ENCODE measurements at places on chromosomes 3 and 15.

DNA sequence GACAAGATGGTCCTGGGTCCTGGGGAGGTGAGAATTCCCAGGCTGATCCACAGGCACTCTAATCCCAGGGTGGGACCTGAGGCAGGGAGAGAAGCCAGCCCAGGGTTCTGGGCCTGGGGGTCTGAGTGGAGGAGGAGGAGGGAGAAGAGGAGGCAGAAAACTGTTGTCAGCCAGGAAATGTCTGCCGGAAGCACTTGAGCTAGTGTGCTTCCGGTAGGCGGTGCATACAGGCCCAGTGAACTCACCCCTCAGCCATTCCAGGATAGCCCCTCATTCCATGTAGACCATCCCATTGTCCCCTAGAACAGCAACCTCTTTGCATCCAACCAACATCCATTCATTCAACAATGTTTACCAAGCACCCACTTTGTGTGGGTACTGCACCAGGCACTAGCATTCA, 47.9 kb upstream of the LCTL start:
- DNase-seq: no peak

DNA sequence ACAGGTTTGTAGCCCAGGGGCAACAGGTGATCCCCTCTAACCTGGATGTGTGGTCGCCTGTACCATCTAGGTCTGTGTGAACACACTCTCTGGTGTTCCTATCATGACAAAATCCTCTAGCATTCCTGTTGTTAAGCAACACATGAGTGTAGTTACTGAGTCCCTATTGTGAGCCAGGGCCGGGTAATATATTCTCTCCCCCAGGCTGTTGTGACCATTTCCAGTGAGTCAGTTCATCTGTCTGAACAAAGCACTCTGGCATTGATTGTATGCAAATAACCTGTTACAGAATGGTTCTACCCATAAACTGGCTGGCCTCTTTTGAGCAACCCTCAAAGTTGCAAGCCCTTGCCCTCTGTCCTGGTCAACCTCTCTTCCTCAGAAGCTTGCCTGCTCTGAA, 2.6 kb upstream of the FLNB start:
- no peak for DNase-seq

- no peak for DNase-seq
Measured at GRCh38 chr3:36591959-36592358, 172.4 kb downstream of the DCLK3 start.

DNA sequence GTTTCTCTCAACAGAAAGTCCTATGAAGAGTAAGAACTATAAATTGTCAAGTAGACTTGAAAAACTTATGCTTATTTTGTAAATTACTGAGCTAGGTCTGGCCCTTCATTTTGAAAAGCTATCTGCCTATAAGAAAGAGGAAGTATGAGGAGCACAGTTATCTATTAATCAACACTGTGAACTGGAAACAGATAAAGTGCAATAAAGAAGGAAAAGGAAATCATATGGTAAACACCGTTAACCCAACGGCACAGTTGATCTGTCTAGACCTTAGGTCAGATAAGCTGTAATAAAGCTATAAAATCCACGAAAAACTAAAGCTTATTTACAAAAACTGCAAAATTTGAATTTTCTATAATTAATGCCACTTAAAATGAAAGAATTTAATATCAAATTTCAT, 242.5 kb downstream of the ZBTB20 start:
- peak; percentile 74 for DNase-seq

DNA sequence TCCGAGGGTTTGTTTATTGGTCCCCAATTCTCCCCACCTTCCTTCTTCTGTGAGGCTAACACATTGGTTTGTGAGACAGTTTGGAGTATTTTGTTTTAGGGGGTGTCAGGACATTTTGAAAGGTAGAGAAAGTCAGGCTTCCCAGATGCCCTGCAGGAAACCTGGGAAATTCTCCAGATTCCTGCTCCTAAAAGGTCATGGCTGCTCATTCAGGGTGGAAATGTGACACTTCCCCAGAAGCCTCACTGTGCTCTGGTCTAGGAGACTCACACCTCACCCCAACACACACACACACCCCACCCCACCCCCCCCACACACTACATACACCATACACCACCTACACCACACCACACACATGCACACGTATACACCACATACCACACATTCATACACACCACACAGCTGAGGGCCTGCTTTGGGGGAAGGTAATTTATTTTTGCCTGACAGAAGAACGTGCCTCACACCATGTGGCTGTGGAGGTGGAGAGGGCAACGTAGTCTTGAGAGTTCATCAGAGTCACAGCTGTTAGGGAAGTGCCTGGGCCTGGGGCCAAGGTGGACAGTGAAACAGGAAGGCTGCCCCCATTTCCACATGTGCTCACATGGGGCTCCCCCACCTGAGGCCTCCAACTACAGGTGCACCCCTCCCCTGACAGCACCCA, 40.4 kb upstream of the LIMD1 start:
- DNase-seq: peak; percentile 21

DNA sequence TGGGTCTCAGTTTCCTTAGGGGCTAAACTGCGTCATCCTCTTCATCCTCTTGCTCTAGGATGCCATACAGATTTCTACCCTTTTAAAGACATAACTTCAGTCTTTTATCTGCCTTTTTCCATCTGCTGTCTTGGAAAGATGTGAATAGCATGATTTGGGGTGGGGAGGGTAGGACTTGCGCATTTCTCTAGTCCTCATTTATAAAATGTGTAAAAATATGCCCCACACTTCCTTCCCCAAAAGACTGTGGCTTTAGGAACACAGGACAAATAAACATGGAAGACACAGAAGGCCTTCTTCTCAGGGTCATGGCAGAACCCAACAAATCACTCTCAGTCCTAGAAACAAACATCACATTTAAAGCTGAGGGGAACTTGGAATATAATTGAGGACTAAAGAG, 48.4 kb upstream of the BCL6 start:
- no peak for DNase-seq

DNA sequence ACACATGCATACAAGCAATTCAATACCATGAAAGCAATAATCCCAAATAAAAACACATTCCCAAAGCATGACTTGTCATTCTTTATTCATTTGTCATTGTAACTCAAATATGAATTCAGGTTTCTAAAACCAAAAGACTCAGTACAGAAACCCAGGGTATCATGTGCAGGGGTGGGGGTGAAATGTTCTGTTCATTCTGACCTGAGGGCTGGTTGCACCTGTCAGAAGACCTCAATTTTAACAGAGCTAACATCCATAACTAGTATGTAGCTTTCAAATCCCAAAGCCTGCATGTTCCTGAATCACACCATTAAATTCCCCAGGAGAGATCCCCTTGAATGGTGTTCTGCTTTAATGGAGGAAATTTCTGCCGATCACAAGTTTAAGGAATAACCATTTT, 738.7 kb downstream of the MCTP2 start:
- no peak for DNase-seq

DNA sequence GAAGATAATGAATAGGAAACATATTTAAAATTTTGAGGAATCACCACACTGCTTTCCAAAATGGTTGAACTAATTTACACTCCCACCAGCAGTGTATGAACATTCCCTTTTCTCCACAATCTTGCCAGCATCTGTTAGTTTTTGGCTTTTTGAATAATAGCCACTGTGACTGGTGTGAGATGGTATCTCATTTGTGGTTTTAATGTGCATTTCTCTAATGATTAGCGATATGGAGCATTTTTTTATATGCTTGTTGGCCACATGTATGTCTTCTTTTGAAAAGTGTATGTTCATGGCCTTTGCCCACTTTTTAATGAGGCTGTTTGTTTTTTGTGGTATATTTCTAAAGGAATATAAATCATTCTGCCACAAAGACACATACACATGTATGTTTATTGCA, 166.3 kb downstream of the NECTIN3 start:
- DNase-seq: no peak

DNA sequence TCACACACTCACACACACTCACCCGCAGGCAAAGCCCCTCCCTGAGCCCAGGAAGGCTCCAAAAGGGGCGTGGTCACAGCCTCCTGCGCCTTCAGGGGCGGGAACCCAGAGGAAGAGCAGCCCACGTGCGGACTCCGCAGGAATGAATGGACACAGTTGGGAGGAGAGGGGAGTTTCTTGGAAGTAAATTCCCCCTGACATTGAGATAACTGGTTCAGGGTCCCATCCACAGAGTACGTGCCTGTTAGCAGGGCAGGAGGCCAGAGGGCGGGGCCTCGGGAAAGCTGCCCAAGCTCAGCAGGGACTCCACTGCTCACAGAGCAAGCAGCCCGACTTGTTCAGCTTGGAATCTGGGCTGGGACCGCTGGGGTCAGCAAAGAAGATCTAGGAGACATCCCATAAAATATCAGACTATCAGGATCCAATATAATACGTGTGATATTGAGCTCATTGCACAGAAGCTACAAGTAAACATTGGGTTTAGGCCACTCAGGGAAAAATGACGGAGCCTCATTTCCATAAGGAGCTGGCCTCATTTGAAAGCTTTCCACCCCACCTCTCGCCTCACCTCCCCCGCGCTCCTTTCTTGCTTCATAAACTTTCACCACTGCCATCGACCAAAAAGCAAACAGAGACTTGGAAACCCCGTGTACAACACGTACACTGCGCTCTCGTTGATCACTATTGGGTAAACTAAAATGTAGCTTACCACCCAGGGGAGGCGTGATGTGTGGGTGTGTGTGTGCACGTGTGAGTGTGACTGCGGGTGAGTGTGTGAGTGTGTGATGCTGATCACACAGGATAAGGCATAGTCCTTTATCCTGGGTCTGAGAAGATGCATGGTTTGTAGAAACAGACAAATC, 36.0 kb downstream of the TM2D3 start:
- no peak for DNase-seq

DNA sequence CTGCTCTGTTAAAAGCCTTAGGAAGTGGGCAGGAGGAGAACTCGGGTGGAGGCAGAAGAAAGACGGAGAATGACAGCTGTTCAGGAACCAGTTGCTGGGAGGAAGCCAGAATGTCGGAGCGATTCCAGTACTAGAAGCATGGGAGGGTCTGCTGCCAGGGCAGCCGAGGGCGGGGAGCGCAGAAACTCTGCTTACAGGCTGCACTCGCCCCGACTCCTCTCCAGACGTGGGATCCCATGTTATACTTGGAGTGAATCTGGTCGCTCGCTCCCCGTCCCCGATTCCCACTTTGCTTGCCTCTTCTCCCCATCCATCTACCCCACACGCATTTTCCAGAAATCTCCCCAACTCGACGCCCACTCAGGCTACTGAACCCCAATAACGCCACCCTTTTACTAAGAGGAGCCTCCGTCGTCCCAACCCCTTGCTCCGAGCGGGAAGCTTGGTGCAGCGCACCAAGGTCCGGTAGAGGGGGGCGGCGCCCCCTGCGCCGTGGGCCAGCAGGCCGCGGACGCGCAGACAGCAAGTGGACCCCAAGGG, 665 bp downstream of the GATM start:
- no peak for DNase-seq

DNA sequence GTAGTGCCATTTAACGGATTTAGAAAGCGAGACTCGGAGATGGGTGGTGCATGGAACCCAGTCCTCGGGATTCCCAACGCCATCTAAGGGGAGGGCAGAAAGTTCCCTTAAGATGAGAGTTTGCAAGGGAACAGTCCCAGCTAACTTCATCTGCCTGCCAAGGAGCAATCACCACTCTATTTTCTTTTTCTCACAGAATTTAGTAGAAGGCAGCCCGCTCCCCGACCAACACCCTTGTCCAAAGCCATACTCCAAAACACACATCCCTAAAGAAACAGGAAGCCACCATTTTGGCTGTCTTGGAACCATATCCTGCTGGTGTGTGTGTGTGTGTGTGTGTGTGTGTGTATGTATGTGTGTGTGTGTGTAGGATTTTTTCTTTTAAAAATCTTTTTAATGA, 7.1 kb upstream of the FGD5 start:
- DNase-seq: no peak

- DNase-seq: no peak
Measured at GRCh38 chr3:128736601-128737000, 10.6 kb downstream of the RAB7A start.

- DNase-seq: no peak
Measured at GRCh38 chr3:56878074-56878473, 76.3 kb upstream of the ARHGEF3 start.

DNA sequence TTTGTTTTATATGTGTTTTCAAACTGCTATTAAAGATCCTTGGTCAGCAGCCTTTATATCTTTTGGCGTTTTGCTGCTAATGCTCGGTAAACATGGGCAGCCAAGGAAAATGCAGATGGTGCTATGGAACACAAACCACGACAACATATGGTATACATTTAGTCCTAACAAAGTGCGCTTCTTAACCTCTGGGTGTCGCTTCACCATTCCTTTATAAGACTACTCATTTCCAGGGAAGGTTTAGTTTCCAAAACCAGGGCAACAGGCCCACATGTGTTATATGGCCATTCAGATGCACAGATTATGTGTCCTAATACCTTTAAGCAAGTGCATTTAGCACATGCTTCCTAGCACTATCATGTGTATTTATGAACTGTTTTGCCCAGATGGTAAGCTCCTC, 14.7 kb downstream of the SHOX2 start:
- peak; percentile 46 for DNase-seq

DNA sequence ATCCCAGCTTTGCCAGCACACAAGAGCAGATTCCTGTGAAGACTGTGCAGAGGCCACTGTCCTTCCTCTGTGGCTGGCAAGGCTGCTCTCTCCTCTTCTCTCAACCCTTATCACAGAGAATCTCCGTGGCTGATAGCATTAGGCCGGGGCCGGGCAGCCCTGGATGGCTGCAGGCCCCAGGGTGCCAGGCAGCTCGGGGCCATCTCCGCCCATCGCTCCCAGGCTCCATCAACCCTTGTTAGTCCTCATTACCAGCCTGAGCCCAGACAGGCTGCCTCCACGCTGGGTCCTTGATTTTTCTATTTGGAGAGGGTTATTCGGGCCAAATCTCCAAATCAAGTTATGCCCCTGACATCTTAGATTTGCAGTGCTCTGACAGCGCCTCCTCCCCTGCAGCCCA, 39.1 kb downstream of the MRPL46 start:
- no peak for DNase-seq

- DNase-seq: no peak
Measured at GRCh38 chr3:81005992-81006391, 755.5 kb downstream of the GBE1 start.

- DNase-seq: no peak
Measured at GRCh38 chr3:59772416-59773408, 722.9 kb upstream of the CFAP20DC start.

- DNase-seq: no peak
Measured at GRCh38 chr3:107634099-107634489, 111.3 kb downstream of the BBX start.

GRCh38 chr3:133443649-133444422, 44.0 kb downstream of the BFSP2 start:
- DNase-seq: no peak

- no peak for DNase-seq
Measured at GRCh38 chr15:39499681-39500080, 81.2 kb upstream of the THBS1 start.

DNA sequence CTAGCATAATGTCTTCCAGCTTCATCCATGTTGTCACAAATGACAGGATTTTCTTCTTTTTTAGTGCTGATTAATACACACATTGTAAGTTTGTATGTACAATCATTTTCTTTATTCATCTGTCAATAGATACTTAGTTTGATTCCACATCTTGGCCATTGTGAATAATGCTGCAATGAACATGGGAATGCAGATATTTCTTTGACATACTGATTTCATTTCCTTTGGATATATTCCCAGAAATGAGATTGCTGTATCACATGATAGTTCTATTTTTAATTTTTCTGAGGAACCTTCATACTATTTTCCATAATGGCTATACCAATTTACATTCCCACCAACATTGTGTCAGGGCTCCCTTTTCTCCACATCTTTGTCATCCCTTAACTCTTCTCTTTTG, 117.9 kb downstream of the MEIS2 start:
- no peak for DNase-seq

GRCh38 chr3:123289391-123290106, 87.8 kb downstream of the SEC22A start:
- DNase-seq: no peak

- DNase-seq: no peak
Measured at GRCh38 chr15:48427960-48428547, 96.8 kb downstream of the DUT start.

All from hematopoietic multipotent progenitor cell treated with erythropoietin and hydrocortisone succinate and interleukin-3 and kit ligand, for 8 days (in vitro differentiated cells).